ENCODE measurements at places on chromosomes 6 and 20.

DNA sequence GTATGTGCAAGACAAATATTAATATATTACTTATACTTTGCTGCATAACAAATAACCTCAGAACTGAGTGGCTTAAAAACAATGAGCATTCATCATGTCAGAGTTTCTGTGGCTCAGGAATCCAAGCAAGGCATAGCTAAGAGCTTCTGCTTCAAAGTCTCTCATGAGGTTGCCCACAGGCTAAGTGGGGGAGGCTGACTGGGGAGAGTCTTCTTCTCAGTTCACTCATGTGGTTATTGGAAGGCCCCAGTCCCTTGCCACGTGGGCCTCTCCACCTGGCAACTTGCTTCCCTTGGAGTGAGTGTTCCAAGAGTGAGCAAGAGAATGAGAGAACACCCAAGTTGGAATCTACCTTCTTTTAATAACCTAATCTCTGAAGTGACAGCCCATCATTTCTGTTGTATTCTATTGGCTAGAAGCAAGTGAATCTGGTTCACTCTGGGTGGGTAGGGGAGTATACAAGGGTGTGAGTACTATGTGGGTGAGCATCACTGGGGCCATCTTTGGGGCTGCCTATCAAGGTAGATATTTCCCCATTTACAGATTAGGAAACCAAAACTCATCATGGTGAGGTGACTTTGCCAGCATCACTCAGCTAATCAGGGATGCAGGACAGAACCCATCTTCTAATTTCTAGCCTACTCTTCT, 36.0 kb downstream of the DNAH8 start:
- peak; percentile 60 for DNase-seq

GRCh38 chr6:40352006-40352405, 235.2 kb downstream of the LRFN2 start:
- no peak for DNase-seq

- DNase-seq: peak; percentile 19
These were observed 2.2 kb downstream of the TFAP2A start for GRCh38 chr6:10412461-10413261.

- no peak for DNase-seq
These were observed 32.6 kb downstream of the MAP7 start for GRCh38 chr6:136517582-136517981.

DNA sequence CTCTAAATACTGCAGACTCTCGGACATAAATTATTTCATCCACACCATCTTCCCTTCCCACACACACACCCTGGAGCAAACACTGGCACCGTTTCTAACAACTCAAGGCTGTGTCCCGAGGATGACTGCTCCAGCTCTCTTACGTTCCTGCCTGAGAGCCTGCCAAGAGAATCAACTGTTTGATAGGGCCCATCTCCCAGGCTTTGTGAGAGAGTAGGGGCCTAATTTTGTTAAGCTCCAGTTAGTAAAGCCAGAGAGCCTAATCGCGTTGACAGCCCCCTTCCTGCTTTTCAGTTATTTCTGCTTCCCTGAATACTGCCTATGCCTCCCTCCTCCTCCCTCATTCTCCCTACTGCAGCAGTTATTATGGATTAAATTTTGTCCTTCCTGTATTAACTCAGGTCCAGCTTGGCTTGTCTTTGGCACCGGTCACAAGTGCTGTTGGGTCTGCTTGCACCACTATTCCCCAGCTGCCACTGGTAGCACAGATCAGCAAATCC, 118.1 kb upstream of the TMEM181 start:
- DNase-seq: no peak

GRCh38 chr6:155171747-155172449, 91.9 kb upstream of the CLDN20 start:
- DNase-seq: peak; percentile 25

- no peak for DNase-seq
These were observed 100.3 kb upstream of the TNFAIP3 start for GRCh38 chr6:137766596-137767370.

GRCh38 chr20:61797200-61797599, 268.5 kb downstream of the TAF4 start:
- DNase-seq: no peak

- DNase-seq: no peak
These were observed 17.1 kb upstream of the FOXP4 start for GRCh38 chr6:41529049-41529448.

GRCh38 chr20:58231683-58232082, 3.2 kb upstream of the ANKRD60 start:
- no peak for DNase-seq

- DNase-seq: no peak
These were observed 11.6 kb downstream of the AURKA start for GRCh38 chr20:56380375-56380774.

DNA sequence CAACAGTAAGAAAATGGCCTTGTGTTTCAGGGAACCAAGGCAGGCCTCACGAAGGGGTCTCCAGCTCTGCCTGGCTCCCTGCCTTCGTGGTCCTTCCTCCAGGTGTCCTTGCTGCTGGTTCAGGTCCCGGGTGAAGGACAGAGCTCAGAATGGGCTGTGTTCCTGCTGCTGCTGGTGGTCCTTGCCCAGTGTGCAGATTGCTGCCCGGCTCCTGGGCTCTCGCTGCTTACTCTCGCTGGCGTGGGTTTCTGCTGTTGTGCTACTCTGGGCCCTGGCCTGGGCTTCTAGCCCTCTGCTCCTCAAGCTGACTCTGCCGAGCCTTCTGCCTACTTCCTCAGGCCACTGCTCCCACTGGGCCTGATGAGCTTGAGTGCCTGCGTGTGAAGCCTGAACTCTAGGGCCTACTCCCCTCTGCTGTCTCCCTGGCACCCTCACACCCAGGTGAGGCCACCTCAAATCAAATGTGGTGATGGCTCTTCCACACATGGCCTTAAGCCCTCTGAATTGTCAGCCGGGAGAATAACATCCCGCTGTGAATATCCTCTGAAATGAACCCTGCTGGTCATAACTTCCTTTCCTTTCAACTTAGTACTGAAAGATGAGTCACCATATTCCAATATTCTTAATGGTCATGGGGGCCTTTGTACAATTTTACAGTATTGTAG, 171.6 kb downstream of the FOXC1 start:
- no peak for DNase-seq

DNA sequence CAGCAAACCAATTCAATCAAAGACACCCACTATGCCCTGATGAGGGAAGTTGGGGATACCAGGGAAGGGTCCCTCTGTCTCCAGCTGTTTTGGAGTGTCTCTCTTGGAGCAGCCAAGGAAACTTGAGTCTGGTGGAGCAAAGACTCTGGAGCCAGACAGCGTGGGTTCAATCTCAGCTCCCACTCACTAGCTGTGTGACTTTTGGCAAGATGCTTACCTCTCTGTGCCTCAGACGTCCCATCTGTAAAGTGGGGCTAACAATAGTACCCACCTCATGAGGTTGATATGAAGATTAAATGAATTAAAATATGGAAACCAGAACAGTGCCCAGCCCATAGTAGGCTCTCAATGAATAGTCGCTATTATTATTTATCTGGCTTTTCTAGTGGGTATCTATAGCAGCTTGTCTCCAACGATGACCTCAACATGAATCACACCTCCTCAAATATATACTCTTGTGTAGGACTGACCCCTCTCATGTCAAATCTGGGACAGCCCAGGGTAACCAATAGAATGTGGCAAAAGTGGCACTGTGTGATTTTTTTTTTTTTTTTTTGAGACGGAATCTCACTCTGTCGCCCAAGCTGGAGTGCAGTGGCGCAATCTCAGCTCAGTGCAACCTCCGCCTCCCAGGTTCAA, 99.2 kb upstream of the FOXP4 start:
- no peak for DNase-seq

DNA sequence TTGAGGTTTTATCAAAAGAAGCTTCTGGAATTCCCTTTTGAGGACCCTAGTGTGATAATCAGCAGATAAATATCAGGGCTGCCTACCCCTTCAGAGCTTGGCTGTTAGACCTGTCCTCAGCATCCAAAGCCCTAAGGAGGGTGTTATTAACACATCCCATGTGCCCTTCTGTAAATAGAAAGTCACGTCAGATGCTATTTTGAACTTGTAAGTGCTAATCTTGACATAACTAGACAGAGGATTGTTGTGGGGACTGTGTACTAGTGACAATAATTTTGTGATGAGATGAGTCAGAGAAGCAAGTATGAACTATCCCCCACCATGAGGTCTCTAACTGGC, 4.9 kb upstream of the LAMA4 start:
- DNase-seq: no peak

DNA sequence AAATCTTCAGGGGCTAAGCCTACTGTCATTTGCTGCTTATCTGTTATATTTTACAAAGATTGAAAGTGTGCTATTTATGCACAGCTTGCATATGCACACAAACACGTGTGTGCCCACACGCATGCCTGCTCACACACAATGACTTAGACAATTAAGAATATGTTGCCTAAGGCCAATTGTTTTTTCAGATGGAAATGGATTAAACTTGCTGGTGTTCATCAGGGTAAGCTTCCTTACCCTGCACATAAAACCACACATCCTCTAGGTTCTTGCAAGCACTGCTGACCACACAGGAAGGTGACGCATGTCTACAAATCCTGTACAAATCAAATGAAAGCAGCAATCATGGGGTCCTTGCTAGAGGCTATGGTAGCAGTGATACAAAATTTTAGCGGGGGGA, 58.4 kb downstream of the GJA10 start:
- peak; percentile 70 for DNase-seq

DNA sequence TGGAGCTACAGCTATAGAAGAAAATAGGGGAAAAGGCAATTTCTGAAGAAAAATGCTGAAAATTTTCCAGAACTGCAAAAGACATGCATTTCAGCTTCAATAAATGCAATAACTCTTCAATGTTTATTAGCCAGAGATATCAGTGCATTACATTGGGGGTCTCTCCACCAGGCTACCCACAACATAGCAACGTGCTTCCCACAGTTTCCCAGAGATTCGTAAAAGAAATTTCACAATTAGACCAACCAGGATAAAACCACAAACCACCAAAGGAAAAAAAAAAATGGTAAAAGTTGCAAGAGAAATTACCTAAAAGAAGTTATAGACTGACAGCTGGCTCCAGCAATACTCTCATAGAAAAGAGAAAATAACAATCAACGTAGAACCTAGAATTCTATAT, 16.0 kb downstream of the LY86 start:
- DNase-seq: no peak

DNA sequence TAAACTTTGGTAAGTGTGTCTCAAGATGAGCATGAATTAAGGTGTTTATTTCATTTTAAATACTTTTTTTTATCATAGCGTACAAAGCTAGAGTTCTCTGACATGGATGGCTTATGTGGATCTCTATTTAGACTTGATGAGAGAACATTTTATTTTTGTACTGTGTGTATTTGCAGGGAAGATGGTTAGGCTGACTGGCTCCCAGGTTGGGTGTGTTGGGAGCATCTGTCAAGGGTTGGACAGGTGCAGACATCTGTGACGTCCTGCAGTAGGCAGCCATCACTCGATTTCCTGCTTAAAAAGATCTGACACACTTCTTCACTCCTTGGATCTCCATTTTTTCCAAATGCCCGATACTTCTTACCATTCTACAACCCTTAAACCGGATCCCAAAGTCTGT, 221.9 kb upstream of the QKI start:
- no peak for DNase-seq

DNA sequence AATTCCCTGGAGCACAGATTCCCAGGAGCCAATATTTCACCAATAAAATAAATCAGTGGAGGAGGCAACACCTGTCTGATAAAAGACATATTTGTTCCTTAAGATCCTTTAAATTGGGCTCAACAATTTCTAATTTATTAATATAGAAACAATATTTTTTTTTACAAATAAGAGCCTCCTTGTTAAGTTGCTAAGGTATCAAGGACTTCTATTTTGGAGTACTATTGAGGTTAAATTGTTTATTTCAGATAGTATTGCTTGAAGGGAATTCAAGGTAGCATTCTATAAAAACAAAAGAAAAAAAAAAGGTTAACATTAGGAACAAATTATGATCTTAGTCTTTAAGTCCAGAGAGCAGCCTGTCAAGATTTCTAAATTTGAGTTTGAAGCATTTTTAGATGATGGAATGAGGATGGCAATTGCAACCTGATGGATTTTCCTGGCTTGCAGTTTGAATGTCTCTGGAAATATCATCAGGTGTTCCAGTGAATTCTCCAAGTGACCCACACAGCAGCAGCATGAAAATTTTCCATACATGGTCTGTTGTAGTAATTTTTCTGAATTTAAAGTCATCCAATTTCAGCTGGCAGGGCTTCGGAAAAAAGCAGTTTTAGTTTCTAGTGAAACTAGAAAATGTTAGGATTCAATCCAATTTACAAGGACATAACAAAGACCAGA, 19.3 kb upstream of the NCR2 start:
- DNase-seq: no peak

DNA sequence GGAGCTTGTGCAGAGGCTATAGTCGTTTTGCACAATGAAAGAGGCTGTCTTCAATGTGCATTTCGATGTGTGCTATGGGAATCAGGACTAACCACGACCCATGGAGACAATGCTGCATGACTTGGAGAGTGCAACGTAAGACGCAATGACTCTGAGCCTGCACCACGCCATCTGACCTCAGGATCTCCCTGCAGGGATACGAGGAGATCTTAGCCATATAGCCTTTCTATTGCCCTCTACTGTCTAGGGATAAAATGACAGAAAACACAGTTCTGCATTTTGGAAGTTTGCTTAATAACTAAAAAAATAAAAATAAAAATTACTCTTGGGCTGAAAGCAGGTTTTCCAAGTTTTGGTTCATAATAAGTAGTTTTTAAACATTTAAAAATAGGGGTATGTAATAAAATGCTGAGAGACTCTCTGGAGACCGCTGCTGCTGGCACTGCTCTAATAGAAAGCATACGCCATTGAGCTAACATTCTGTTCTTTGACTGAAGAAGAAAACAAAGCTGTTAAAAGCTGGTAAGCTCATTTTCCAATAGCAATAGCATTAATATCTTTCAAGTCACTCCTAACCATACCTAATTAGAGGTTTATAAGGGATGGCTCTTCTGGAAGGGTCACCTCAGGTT, 87.2 kb downstream of the PDE7B start:
- no peak for DNase-seq

- no peak for DNase-seq
These were observed 38.2 kb upstream of the FRMD1 start for GRCh38 chr6:168116975-168117899.

DNA sequence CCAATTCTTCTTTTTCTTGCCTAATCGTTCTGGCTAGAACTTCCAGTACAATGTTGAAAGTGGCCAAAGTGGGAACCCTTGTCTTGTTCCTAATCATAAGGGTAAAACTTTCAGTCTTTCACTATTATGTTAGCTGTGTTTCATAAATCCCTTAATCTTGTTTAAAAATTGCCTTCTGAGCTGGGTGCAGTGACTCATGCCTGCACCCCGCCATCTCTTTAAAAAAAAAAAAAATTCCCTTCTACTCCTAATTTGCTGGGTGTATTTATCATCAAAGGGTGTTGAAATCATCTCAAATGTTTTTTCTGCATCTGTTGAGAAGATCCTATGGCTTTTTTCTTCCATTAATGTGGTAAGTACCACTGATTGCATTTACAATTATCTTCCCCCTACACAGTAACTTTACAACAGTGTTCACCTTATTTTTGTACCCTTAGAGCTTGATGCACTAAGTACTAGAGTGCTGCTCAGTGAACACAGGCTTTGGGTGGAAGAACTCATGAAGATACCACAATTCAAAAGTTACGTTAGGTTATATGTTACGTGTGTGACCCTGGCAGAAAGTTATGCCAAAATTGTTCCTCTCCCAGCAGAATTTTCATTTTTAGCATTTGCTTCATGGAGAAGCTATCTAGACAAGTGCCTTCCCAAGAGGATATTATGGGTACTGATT, 9.7 kb downstream of the SNRPB start:
- DNase-seq: no peak
